Activated T-helper 2 cell treated with anti-CD3 and anti-CD28 coated beads, Interferon-gamma antibody, Interleukin-2, Interleukin-4, amounts not matched to agents 10 μg/mL and 5 μg/mL and 100 μg/mL, durations not matched to agents 14 hours and 24 hours and 36 hours (primary cell): ENCODE measurements at places on chromosomes 11 and 22.

DNA sequence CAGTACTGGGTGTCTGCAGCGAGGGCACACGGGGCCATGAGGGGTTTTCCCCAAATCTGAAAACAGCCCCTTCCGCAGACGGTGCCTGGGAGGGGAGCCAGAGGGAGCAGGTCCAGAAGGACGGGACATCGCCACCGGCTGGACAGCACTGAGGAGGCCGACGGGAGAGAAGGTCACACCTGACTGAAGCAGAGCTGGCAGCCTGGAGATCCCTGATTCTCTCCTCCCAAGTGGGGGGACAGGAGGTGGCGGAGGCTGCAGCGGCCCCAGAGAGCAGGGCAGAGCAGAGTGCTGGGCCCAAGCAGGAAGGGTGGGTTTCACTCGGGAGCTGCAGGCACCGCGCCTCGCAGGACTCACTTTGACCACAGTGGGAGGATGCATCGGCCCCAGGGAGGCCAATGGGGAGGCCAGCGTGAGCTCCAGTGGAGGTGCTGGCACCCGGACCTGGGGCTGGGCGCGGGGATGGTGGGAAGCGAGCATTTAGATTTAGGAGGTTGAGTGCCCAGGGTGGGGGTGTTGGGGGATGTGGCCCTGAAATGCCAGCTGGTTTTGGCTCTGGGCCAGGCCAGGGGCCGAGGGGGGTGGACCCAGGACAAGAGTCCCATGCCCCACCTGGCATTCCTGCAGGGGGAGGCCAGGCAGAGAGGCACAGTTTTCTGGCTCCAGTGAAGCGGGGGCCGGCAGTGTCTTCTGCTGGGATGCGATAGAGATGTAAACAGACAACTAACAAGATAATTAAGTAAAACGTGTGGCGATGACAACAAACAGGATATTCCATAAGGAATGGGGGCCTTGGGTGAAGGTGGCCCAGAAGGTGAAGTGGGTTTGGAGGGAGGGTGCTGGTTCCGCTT, 92.3 kb upstream of the FGF3 start:
- no peak for DNase-seq

DNA sequence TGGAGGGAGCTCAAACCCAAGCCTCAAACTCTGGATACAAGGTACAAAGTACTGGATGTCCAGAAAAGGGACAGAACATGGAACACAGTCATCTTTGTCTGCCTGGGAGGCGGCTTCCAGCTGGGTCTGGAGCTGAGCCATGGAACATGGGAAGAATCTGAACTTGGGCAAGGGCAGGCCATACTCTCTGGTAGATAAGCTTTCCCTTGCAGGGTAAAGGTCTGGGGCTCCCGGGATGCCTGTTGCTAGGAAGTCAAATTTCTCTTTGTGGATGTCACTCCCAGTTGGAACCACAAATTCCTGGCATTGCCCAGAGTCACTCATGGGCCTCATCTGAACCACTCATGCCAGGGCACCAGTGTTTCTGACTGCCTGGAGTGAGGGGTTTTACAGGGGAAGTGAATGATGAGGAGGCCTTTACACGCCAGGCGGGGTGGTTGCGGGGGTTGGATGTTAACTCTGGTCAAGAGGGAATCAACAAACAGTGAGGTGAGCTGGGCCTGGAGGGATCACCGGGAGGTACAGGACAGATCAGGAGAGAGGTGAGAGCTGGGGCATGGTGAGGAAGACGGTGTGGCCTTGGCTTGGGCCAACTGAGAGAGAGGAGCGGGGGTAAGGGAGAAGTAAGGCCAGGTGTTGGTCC, 5.7 kb downstream of the FTH1 start:
- DNase-seq, result no peak

DNA sequence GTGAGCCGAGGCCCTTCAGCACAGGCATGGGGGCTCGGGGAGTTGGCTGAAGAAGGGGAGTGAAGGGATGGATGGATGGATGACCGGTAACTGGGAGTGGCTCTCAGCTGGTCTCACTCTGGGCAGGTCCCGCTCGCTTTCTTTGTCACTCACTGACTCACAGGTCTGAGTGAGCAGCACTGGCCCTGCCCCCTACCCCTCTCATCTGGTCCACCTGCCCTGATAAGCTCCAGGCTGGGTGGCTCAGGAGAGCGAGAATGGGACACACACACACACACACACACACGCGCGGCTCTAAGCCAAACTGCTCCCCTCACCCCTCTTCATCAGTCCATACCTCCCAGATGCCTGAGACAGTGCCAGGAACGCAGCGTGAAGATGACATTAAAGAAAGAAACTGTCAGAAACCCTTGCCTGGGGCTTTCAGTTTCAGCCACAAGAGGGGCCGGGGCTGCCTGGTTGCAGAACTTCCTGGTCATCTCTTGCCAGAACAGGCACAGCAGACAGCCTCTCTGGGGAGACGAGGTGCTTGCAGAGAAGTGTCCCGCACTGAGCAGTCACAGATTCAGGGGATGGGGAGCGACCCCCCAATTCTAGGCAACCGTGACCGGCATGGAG, 16.5 kb upstream of the SHISAL1 start:
- peak; percentile 29 for DNase-seq

DNA sequence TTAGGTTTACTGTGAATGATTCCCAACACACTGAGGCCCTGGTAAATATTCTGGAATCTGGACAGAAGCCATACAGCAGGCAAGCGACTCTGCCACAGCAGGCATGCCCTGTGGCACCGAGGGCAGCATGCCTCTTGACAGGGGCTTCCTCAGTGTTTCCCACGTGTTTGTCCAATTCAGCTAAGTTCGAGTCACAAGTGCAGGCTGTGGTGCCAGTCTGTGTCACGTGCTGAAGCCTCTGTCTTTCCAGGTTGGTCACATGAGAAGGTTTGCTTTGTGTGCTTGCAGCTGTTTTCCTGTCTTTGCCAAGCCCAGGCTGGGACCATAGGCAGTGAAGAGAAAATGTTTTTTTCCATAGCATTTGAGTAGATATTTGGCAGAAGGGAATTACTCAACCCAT, 2.4 kb upstream of the PPFIBP2 start:
- DNase-seq, result no peak

DNA sequence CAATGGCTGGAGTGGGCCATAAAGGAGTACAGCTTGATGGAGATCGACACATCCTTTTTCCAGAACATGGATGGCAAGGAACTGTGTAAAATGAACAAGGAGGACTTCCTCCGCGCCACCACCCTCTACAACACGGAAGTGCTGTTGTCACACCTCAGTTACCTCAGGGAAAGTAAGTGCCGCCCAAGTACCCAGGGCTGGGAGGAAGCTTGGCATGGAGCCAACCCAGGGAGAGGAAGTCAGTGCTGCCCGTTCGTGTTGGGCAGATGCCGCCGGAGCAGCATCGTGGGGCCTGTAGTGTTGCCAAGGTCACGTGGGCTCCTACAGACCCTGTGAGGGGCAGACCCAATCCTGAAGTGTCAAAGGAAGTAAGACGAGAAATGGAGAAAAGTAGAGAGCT, 78.9 kb downstream of the FLI1 start:
- no peak for DNase-seq

DNA sequence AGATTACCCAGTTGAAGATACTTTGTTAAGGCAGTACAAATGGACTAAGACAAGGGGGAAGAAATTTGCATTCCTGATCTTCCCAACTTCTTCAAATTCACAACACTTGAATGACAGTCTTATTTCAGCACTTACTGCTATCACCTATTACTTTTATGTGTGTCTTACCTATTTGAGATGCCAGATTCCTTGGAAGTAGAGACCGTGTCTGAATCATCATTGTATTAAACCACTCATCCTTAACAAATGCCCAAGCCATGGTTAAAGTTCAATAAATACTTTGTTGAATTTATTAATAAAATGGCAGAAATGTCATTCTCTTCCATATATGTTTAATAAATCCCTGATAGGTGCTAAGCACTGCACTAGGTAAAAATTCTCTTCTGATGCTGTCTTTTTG, 18.3 kb downstream of the SC5D start:
- no peak for DNase-seq
